ENCODE measurements at places on chromosomes 5 and 9.

DNA sequence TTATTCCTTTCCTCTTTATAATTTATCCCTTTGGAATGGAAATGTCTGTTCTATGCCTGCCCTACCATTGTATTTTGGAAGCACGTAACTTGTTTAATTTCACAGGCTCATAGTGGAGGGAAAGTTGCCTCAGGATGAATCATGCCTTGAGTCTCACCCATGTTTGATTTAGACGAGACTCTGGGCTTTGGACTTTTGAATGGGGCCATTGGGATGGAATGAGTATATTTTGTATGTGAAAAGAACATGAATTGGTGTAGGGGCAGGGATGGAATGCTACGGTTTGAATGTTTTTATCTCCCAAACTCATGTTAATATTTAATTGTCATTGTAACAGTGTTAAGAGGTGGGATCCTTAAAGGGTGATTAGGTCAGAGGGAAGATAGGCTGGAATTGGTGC, 10.3 kb downstream of the FBXW5 start:
- DNase-seq: no peak

GRCh38 chr5:93620487-93621326, 37.7 kb downstream of the NR2F1 start:
- peak; percentile 56 for DNase-seq

DNA sequence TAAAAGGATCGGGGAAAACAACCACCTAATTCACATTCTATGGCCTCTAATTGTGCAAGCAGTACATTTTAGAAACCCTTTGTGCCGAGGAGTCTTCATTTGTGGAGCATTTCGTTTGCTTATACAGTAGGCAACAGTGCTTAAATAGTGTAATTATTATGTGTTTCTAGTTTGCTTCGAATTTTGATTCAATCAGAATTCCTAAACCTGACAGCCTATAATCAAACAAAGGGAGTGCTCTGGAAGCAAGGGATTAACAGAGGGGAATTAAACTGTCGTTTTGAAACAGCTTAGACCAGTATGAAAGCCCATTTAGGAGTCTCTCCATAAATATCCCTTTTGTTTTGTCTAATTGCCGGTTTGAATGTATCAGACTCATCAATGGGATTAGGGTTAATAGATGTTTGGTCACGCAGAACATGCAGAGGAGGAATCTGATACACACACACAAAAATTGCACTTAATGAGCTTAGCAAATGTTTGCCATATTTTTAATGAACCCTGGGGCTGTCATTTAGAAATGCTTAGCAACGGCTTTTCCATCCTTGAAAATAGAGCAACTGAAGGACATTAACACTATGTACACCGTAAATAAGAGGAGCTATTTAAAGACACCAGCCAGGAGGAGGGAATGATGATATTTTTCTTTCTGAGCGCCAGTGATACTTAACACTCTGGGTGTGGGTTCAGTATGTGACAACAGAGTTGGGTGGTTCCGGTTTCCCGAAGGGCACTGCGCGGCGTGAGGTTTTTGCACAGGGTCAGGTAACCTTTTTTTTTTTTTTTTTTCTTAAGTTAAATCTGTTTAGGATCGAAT, 404.7 kb downstream of the TLE4 start:
- DNase-seq: no peak

- DNase-seq: no peak
These were observed 129.7 kb upstream of the MTAP start for GRCh38 chr9:21672761-21673160.

GRCh38 chr9:124939944-124940343, 939 bp downstream of the GOLGA1 start:
- no peak for DNase-seq

Data from T-helper 17 cell (primary cell).